Fibroblast of mammary gland (primary cell): ENCODE measurements at places on chromosomes 7 and 10.
A peak's percentile ranks its signal among the peaks of the same experiment; 100 is the strongest.

DNA sequence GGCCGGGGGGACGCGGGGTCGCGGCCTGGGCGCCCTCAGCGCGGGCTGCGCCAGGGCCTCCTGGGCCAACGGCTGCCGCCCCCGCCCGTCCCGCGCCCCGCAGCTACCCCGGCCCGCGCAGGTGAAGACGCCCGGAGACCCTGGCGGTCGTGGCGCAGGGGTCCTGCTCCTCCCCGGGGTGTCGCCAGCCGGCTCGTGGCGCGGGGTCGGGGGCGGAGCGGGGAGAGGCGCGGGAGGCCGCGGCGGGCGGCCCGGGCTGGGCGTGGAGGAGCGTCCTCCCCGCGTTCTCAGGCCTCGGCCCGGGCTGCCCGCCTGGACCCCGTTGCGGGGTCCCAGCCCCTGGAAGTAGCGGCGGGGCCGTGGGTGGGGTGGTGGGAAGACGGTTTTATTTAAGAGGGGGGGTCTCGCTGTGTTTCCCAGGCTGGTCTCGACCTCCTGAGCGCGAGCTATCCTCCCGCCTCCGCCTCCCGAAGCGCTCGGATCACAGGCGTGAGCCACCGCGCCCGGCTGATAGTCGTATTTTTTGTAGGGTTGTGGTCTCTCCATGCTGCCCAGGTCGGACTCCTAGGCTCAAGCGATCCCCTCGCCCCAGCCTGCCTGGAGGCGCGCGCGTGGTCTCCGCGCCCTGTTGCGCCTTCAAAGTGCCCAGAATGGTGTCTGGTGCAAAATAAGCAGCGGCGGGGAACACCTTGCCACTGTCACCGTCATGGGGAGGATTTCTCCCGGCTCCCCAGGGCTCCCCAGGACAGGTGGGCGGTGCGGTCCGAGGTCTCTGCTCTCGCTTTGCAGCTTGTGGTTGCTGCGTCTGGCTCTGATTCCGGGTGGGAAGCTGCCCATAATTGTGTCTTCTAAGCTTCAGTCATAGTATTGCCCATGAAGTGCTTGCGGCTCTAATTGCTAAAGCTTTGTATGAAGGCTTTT lies 15.3 kb upstream of the SUN1 start:
- DNase-seq = no peak

- no peak for DNase-seq
Measured at GRCh38 chr10:103767756-103768155, 87.6 kb downstream of the SH3PXD2A start.

- DNase-seq = peak; percentile 37
Measured at GRCh38 chr7:118079369-118079768, 104.6 kb upstream of the LSM8 start.

DNA sequence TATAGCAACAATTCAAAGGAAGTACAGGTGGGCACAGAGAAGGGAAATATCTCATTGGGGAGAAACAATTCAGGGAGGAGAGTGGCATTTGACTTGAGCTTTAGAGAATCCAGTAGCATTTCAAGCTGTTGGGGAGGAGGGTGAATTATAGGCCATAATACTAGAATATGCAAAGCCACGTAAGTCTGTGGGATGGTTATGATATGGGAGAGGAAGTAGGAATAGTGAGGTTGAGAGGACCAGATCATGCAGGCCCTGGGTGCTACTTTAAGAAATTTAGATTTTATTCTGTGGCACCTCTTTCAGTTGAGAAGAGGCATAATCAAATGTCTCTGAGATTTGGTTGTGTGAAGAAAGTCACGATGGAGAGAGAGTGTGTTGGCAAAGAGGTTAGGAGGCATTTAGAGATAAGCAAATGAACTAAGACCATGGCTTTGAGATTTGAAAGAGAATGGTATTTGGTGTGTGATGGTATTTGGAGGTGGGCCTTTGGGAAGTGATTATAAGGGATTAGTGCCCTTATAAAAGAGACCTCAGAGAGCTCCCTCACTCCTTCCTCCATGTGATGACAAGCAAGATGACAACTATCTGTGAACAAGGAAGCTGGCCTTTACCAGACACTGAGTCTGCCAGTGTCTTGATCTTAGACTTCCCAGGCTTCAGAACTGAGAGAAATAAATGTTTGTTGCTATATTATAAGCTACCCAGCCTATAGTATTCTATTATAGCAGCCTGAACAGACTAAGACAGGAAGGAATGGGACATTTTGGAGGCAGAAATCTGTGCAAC lies 15.1 kb downstream of the ADD3 start:
- no peak for DNase-seq

- DNase-seq = peak; percentile 47
Measured at GRCh38 chr7:96723622-96724021, 14.0 kb upstream of the SEM1 start.
